Stimulated activated CD4-positive, alpha-beta T cell treated with anti-CD3 and anti-CD28 coated beads, Interleukin-1b, Interleukin-23, amount 100 ng/mL, for 48 hours (primary cell): ENCODE measurements at places on chromosomes 7 and 10.

GRCh38 chr7:2734084-2734686 lies 46.2 kb downstream of the AMZ1 start:
- DNase-seq: no peak

DNA sequence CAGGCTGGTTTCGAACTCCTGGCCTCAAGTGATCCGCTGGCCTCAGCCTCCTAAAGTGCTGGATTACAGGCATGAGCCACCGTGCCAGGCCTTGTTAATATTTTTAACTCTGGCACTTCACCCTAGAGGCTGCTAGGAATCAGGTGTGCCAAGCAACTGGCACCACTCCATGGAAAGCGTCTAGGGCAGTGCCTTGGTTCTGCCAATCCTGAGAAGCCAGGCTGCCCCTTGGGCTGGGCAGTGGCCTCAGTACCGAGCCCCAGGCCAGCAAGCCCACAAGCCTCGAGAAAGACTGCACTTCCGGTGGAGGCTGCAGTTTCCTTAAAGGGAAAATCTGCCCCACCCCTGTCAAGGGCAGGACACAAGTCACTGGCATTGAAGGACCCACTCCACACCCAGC lies 11.3 kb downstream of the ALKBH4 start:
- DNase-seq: no peak

GRCh38 chr10:8628351-8628750 lies 573.9 kb downstream of the GATA3 start:
- DNase-seq: no peak

- DNase-seq: no peak
Observed at GRCh38 chr7:99173787-99174186, 29.9 kb upstream of the SMURF1 start.

DNA sequence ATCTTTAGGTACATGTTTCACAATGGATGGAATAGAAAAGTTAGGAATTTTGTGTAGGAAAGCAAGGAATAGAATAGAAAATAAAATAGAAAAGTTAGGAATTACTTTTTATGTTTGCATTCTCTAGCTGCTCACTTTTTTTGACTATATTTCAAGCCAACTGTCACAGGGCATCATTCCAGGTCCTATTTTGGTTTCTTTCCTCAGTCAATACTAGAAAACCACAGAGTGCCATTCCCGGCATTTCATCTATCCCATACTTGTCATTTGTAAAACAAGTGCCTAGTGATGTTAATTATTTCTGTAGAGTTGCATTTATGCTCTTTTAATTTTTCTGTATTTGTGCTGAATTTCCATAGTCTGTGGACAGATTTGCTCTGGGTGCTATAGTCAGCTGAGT lies 66.2 kb downstream of the SDK1 start:
- DNase-seq: no peak

DNA sequence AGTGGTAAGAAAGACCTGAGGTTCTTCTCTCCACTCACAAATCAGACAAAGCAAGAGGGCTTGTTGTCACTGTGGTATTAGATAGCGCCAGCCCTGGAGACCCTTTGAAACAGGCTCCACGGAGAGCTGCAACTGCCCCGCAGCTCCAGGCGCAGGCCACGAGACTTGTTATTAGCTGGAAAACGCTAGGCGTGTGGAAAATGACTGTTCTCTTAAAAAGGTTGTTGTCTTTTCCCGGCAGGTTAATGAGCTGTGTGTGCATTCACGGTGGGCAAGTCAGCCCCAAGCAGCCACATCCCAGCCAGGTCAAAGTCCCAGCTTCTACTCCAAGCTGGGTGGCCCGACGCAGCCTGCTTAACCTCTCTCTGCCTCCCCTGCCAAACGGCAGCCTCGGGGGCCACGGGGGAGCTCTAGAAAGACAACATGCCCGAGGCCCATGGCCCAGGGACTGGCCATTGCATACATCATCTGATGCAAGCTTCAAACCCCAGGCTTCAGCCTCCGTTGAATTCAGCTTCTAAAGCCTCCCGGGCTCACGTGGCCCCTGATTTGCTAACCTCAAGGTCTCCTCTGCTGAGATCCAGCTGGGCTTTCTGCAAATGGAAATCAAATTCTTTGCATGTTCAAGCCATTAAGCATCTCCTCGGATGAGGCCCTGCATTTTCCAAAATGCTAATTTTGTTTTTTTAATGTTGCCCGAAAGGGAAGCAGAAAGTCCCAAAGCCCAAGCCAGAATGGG lies 61.3 kb upstream of the DNAAF5 start:
- no peak for DNase-seq

DNA sequence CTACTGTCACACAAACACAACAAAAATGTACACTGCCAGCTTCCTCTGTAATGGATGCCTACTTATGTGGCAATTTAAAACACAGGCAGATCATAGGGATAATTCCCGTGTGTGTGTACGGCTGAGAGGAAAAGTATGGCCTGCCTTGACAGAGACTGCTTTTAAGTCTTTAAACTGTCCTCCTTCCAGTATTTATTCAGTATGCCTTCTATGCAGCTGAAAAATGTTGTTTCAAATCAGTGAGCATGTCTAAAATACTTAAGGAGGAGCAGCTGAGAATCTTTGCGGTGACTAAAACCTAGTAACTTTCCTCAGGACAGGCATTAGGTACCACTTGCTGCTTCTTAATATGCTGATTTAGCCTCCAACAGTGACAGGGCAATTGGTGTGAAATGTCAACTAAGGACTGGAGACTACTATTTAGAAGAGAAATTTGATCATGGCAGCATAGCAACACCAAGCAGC lies 126.3 kb downstream of the CACNA2D1 start:
- no peak for DNase-seq

GRCh38 chr10:132809232-132810140 lies 23.5 kb upstream of the NKX6-2 start:
- no peak for DNase-seq
